Aorta (tissue), 5 donors: ENCODE measurements at places on chromosomes 13 and 19. TPM values are rescaled to one million over a fixed set of nuclear protein-coding genes. Genes with fewer than 3 reads are reported as not detected.
A peak's percentile ranks its signal among the peaks of the same experiment; 100 is the strongest.

DNA sequence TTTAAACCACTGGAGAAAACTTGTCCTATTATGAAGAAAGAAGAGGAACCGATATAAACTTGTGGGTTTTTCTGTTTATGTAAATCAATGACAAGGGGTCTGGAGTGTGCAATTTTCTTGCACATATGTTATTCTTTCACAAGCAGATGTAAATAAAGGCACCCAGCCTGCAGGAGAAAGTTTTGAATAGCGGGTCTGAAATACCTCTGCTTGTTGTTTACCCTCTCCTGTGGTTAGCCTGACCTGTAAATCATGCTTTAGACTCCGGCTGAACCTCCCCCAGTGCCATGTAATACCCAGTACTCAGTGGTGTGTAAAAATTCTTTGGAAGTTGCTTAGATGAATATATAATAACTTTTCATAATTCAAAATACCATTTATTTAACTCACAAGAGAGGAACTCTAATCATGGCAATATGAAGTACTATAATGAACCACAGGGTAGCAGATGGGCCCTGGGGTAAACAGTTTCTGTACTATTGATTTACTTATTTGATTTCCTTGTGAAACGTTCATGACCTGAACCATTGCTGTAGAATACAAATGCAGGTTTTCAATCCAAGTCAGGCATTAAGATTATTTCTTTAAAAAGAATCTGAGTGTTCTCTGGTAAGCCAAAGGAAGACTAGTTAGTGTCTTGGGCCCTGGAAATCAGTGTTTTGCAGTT lies 245.1 kb downstream of the LMO7 start:
- no peak for DNase-seq

GRCh38 chr19:12774588-12775555 lies at the start of gene HOOK2:
HOOK2 (minus strand) TSS chr19:12775552; CDS start chr19:12775449, 103 bp downstream.
- DNase-seq: no peak

DNA sequence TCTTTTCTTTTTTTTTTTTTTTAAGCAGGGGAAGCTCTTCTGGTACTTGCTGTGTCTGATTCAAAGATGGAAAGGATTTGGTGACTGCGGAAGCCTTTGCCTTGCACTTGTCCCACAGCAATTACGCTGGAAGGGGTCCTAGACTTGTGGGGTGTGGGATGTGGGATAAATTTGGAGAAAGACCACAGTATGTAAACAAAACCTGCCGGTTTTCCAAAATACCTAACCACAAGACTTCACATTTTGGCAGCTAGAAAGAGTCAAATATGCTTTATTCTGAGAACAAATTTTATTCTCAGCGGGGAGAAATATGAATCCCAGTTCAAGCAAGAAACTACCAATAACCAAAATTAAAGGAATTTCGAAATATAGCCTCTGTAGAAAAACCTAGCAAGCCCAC lies 176.5 kb downstream of the SPRY2 start:
- no peak for DNase-seq

DNA sequence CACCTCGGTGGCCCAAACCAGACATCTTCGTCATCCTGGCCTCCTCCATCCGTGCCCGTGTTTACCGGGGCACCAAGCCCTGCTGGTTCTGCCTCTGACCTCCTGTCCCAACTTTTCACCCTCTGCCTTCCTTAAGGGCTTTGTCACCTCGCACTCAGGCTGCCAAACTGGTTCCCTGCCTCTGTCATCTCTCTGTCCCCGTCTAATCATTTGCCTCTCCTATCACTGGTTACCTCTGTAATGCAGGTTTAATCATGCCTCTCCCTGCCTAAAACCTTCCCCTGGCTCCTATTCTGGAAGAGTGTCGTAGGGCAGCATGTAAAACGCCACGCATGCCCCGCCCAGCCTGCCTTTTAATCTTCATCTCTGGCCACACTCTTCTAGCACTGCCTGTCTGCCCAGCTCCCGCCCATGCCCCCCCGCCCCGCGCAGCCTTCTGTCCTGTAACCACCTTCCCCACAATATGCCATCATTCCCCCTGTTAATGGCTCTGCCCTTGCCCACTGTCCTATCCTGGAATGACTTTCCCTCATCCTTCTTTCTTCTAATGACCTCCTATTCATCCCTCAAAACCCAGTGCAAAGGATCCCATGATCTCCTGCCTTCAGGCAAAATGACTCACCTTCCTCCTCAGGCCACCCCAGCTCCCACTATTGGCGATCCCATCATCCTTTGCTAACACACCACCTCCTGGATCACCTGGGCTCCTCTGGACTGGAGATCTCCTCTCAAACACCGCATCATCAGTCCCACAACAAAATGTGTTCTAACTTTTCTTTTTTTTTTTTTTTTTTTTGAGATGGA lies 66.7 kb downstream of the PEX11G start:
- DNase-seq: no peak

DNA sequence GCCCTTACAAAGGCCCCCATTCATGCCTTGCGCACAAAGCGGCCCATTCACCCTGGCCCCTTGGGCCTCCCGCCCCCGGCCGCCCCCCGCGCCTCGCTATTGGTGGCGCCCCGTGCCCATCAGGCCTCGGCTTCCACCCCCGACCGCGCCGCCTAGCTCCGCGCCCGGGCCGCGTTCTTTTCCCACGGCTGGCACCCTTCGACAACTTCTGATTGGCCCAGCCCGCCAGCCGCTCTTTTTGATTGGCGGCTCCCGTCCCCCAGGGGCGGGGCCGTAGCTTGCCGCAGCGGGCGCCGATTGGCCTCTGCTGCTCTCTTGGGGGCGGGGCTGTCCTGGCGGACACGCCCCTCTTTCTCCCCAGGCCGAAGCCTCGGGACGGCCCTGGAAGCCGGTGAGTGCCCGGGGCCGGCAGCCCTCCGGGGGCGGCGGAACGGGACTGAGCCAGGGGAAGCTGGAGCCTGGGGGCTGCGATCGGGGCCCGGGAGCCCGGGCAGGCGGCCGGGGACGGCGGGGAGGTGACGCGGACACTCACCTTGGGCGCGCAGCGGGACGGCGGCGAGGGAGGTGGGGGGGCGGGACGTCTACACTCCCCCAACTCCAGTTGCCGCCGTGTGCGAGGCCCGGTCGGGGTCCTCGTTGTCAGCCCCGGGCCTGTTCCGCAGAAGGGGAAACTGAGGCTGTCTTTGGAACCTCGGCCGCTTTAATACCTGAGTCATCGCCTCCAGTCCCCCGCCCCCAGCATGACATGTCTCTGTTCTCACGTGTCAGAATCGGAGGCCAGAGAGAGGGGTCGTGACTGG lies at the start of gene MYH14:
TSS of gene MYH14 (plus strand) at position 342 of the 800 bp plus-strand sequence. CDS start 6,744 bp downstream, outside the sequence.
- DNase-seq: peak; percentile 88

GRCh38 chr13:95117092-95117491 lies 184.2 kb downstream of the ABCC4 start:
- no peak for DNase-seq

DNA sequence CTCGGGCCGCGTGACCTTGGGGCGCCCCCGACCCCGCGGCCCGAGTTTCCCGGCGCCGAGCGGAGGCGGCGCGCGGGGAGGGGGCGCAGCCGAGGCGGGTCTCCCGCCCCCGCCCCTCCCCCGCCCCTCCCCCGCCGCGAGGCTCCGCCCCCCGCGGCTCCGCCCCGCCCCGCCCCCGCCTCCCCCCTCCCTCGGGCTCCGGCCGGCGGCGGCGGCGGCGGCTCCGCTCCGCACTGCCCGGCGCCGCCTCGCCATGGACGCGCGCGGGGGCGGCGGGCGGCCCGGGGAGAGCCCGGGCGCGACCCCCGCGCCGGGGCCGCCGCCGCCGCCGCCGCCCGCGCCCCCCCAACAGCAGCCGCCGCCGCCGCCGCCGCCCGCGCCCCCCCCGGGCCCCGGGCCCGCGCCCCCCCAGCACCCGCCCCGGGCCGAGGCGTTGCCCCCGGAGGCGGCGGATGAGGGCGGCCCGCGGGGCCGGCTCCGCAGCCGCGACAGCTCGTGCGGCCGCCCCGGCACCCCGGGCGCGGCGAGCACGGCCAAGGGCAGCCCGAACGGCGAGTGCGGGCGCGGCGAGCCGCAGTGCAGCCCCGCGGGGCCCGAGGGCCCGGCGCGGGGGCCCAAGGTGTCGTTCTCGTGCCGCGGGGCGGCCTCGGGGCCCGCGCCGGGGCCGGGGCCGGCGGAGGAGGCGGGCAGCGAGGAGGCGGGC lies at the start of gene HCN2:
TSS of gene HCN2 (plus strand) at position 189 of the 703 bp plus-strand sequence. CDS start at position 254, 65 bp downstream.
- no peak for DNase-seq

- DNase-seq: no peak
Measured at GRCh38 chr13:108621462-108621861, 7.9 kb upstream of the MYO16 start.

- no peak for DNase-seq
Measured at GRCh38 chr13:40342461-40342860, 324.0 kb downstream of the FOXO1 start.

GRCh38 chr13:99805361-99805760 lies 166.2 kb downstream of the ZIC5 start:
- DNase-seq: no peak

DNA sequence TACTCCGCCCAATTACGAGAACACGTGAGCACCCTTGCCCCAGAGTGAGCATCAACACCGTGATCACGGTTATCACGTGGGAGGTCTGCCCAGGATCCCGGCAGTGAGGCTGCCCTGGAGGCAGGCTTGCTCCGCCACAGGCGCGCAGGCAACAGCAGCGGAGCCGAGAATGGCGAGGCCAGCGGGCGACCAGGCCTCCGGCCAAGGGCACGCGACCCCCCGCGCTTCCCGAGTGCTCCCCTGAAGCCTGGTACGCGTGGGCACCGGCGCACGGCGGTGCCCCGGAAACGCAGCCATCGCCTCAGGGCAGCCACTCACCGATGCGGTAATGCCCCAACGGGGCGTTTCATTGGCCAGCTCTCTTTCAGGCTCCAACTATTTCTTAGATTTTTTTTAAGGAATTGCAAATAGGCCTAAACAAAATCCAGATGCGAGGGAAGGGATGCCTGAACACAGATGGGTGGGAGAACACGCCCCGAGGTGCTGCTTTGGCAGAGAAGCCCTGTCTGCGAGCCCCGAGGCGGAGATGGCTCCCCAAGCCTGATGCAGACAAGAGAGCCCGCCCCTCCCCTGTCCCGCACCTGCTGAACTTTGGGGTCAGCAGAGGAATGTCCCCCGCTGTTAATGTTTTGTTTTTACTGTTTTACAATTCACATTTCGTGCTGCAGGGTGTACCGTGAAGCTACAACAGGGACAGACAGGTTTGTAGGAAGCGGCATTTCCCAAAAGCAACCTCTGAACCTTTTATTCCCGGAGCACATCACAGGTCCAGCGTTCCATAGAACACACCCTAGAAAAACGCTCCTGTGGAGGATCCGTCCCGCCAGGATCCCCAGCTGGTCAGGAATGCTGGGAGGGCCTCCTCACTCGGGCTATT lies 132.7 kb downstream of the ZDHHC20 start:
- no peak for DNase-seq

Gene PCSK4
- total RNA-seq: 3.1 TPM

Gene TMIGD2
- 0.26 TPM for total RNA-seq

Gene ZIC2
- not detected for total RNA-seq

Gene NLRP9
- total RNA-seq: not detected

Gene FFAR3
- 0.32 TPM for total RNA-seq
